ENCODE measurements at places on chromosomes 16 and 17.
A peak's percentile ranks its signal among the peaks of the same experiment; 100 is the strongest.

GRCh38 chr16:31108794-31109558 lies 790 bp downstream of the BCKDK start:
- DNase-seq, result no peak

GRCh38 chr17:60724647-60725046 lies 47.0 kb downstream of the BCAS3 start:
- DNase-seq, result no peak

DNA sequence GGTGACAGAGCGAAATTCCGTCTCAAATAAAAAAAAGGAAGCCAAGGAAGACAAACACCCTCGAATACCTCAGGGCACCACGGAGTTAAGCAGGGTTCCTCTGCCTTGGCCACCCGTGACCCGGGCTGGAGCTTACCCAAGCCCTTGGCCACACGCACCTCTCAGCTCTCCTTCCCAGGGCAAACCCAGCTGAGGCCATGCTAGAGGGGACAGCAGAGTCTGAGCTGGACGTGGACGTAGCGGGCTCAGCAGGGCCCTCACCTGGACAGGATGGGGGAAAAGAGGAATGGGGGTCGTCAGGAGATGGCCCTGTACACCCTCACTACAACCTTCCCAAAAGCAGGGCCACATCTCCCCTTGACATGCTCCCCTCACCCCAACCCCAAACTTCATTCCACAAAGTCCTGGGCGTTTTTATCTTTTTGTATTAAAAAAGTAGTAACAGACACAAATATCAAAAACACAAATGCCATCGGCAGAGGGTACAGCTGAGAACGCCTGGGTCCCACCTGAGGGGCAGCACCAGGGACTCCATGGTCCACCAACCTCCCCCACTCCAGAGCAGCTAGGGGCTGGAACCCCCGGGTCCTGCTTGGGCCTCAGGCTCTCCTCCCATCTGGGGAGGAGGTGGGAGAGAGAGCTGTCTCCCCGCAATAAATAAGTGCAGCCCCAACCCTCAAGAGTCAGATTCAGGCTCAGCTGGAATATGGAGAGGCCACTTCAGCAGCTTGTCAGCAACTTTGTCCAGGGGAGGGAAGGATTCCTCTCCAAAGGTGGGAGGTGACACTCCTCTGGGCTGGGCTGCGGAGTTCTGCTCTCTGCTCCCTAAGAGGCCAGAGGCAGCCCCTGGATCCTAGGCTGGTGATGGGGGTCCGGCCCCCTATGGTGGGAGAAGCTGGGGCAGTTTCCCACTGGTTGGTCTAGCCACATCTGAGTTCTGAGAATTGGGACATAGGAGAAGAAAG lies 11.9 kb downstream of the PER1 start:
- no peak for DNase-seq

DNA sequence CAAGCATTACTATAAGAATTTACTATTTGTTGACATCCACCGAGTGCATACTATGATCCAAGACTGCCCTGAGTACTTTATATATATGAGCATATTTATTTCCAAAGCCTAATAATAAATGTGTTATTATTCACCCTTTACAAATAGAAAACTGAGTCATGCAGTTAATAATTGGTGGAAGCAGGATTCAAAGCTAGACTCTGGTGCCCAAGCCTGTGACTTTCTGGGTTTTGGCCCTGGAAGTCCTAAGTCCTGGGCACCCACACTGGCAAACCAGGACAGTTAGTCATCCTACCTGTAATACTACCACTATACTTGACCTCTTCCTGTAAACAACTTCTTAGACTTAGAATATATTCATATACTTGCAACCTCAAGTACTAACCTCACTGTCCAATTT lies 257.4 kb upstream of the IRX5 start:
- DNase-seq, result no peak

GRCh38 chr17:50079334-50080095 lies 15.6 kb upstream of the PDK2 start:
- peak; percentile 77 for DNase-seq

Measured in DMS 273 treated with DMSO at 0.1 percent for 48 hours (cell line).